ENCODE measurements at places on chromosomes 3 and 15.

DNA sequence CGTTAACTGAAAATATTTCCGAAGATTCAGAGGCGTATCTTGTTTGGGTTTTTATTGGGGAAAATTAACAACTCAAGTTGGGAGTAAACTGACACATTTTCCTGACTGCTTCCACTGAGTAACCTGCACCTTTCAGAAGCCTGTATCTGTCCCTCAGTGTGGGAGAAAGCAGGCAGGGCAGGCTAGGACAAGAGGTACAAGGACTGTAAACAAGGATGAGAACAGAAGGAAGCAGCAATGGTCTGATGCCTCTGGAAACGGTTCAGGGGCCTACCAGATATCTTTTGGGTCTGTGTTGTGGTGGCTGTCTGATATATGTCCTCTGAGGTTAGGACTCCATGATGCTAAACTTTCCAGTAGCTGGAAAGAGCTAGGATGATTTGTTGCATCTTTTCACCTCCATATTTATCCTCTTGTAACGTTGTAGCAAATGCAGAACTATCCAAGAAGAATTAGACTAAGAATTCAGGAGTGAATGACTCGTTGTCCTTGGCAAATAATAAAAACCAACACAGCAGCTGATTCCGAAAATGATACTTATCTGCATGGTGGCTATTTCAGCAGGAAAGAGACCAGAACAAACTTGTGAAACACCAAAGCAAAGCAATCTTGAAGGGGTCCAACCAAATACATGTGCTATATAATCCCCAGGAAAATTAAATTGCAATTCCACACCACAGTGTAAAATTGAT is 195.9 kb upstream of the ICE2 start:
- DNase-seq, result no peak

DNA sequence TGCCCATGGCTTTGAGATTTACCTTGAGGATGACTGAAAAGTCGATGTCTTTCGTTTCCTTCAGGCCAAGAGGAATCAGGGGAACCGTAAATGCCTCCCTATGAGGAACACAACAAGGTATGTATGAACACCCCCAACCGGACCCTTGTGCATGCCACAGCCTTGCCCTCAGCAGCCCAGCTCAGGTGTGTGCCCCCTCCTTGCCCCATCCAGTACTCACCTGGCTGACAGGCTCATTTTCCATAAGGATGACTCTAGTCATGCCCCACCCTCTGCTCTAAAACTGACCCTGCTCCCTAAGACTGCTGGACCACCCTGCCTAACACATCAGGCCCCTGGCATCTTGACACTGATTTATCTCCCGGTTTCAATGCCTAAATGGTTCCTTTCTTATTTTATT is 270.0 kb downstream of the GOLGA6L6 start:
- no peak for DNase-seq

DNA sequence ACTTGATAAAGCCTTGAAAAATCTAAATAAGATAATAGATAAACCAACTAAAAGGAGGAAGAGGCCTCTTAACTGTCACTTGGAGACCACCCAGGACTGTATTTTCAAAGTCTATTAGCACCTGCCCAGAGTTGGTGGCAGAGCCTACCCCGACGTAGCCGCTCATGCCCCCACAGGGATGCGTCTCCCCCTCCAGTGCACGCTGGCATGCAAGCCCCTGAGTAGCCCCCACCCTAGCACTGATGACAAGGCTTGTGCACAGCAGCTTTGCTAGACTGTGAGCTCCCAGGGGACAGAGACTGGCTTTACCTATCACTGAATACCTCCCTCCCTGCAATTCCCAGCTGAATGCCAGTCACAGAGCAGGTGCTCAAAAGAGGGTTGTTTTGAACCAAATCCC is 54.1 kb upstream of the HES1 start:
- no peak for DNase-seq

DNA sequence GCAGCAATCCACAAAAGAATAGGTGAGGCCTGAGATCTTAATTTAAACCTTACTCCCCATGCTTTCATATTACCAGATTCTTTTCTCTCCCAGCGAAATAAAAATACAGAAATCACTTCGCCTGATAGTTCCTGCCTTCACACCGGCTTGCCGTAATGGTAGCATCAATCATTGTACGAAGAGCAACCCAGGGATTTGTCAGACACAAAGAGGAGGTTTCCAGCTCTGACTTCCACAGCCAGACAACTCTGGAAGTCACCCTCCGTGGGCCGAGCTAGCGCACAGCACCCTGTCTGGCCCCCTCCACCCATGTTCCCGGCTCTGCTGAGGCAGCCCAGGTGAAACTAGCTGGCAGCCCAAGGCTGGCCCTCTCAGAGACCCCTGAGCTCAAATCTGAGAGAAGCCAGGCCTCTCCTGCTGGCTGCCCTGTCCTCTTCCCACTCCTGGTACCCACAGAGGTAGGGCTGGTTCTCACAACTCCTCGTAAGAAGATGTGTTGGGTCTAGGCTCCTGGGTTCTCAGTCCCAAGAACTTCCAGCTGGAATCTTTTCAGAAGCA is 156.9 kb upstream of the BNIP2 start:
- no peak for DNase-seq

DNA sequence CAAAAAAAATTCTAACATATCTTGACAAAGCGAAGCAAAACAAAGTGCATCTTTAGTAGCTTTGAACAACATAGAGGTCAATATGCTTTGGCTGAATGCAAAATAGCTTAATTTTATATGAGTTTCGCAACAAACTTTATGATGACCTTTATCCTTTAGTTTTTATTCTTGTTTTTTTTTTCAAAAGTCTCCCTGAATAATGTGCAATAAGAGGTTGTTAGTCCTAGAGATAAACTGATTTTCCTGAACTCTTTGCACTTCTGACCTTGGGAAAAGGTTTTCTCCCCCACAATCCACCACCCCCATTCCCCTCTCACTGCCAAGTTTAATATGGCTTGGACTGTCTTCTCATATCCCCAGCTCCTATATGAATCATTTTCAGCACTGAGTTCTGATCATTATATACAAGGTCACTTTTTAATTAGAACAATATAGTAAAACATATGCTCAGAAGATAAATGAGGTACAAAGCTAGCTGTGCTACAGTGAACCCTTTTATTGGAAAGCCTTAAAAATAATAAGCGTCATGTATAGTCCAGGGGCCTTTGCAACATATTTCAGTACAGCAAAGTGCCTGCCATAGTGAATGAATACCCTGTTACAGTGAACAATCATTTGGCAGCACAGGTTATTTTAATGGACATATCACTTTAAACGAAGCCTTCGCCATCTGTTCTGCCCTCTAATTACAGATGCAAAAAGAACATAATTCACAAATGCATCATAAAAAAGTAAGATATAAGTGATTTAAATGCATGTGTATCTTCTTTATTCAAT is 496.3 kb upstream of the NR2F2 start:
- no peak for DNase-seq

DNA sequence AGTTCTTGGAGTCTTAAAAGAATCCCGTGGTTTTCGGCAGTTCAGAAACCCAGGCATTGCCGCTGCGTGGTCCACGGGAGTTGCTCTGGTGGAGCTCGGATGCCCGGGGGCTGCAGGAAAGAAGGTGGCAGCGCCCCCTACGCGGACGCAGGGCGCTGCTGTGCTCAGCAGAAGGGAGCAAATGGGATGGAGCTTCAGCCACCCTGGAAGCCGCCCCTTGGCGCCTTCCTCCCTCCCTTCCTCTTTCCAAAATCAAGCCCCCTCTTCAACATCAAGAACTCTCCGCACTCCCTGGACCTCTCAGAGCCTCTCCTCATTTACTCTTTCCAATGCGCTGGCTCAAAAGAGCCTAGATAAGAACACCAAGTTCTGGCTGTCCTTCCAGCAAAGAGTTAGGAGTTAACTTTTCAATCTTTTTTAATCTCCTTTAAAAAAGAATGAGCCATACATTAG is 880 bp upstream of the CHRNA7 start:
- no peak for DNase-seq

DNA sequence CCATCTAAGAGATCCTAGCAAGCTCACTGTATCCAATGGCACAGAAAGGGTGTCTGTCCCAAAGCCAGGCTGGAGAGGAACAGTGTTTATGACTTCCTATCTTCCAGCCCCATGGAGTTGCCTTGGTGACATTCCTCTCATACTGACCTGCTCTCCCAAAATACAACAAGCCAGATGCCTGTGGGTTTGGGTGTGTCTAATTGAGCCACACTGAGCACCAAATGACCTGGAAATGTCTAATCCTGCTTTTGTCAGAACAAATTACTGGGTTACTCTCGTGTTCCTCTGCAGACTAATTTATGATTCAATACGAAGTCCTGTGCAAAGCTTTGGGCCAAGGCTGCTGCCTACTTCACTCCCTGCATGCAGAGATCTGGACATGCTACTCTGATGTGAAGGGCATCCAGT is 98.1 kb upstream of the STRIT1 start:
- DNase-seq, result no peak
